Stimulated activated CD8-positive, alpha-beta memory T cell treated with anti-CD3 and anti-CD28 coated beads, Interleukin-12 subunit alpha, Interleukin-12 subunit beta, amount 100 ng/mL, for 4 hours (primary cell): ENCODE measurements at places on chromosomes 1 and 21.

DNA sequence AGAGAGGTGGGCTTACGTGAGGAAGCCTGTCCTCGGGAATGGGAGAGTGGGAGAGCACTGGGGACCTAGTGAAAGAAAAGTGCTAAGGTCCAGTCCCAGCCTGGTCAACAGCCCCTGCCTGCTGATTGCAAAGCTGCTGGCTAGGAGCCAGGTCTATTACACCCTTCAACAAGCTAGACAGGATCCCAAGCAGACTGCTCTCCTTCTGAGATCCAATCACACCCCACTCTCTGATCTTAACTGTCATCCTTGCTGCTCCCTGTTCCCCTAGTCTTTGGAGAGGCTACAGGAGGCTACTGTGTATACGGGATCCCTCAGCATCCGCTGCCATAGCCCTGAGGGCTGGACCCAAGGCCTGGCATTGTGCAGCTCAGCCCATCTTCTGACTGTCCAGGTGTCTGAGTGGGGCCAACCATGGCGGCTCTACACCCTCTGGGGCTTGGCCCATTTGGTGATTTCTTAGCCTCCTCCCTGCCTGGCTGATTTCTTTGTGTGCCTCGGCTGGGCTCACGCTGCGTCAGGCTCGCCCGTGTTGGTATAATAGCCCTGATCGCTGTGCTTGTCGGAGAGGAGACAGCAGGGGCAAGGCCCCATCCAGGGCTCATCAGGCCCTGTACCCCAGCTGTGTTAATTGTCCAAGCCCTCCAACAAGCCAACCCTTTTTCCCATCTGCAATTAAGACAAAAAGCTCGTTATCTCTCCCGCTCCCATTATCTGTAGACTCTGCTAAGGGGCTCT lies 43.9 kb downstream of the NAV1 start:
- DNase-seq: no peak

GRCh38 chr21:15446223-15446622 lies 283.6 kb upstream of the USP25 start:
- no peak for DNase-seq

DNA sequence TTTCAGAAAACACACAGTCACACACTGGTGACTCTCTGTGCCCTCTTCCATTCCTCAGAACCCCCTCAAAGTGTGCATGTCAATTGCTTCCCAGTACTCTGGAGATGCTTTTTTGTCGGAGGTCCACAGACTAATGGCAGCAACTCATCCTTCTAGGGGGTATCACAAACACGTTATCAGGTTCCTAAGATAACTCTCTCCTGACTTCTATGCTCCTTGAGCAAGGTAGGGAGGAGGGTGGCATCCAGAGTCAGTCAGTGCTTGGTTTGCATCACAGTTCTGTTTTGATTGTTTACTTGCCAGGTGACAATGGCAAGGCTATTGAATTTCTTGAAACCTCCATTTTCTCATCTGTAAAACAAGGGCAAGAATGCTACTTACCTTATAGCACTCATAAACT lies 39.4 kb upstream of the DYNLT5 start:
- DNase-seq: no peak

DNA sequence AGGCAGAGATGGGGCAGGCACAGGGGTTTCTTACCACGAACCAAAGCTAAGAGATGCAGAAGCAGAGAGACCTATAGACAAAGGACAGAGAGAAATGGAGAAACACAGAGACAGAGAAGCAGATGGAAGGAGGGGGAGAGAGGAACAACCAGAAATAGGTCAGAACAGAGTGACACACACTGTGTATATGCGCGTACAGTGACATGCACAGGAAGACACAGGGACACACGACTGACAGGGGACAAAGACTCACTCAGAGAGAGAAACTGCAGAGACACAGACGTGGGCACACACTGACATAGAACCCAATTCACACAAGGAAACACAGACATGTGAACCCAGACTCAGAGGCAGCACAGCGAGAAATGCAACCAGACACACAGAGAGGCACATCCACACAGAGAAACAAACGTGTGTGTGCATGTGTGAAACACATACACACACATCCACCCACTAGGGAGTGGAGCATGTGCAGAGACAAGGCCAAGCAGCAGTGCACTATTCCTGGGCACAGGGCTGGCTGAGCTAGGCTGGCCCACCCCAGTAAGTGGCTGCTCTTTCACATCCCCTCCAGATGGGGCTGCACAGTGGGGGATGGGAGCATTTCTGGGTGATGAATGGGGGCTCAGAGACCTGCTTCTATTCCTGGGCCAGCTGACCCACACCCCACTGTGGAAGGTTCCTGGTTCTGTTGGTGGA lies 123.4 kb upstream of the CSF3R start:
- DNase-seq: no peak

DNA sequence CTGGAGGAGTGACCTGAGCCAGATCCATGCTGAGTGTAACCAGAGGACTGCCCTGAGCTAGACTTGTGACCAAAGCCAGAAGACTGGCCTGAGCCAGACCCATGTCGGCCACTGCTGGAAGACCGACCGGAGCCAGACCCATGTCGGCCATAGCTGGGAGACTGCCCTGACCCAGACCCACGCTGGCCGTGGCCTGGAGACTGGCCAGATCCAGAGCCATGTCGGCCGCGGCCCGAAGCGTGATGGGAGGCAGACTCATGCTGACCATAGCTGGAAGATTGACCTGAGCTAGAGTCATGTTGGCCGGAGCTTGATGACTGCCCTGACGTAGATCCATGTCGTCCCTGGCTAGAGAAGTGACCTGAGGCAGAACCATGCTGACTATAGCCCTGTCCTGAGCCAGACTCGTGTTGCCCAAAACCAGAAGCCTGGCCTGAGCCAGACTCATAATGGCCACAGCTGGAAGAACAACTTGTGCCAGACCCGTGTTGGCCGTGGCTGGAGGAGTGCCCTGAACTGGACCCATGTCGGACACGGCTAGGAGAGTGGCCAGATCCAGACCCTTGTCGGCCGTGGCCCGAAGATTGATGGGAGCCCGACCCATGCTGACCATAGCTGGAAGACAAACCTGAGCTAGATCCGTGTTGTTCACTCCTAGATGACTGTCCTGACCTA lies 5.1 kb downstream of the HRNR start:
- DNase-seq: no peak

DNA sequence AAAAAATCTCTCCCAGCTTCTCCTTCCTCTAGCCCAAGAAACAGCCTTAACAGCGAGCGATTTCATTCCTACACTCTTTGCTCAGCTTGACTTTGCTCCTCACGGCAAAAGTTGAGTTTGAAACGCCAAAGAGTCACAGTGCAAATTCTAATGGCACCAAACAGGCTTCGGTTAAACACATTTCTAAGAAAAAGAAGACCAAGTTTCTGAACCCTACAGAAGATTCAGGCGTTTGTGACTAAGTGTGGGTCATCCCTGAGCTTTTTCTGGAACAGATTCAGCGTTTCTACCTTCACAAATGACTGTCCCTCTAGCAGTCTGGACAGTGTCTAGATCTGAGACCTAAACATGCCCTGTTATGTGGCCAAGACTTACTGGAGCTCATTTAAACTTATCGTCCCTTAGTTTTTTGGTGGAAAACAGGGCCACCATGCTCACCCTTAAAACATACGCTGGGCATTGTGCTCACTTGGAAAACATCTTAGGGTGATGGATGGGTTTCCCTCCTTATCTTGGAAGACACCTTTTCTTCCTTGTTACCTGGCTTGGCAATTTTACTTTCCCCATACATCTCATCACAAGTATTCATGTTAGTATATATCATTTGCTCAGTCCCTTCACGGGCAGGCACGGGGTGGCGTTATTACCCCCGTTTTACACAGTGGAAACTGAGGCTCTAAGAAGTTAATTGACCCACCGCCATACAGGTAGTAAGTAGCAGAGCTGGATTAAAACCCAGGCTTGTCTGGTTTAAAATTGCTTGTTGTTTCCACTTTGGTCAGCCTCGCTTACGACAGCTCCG lies 1.0 kb downstream of the C1orf198 start:
- DNase-seq: no peak

DNA sequence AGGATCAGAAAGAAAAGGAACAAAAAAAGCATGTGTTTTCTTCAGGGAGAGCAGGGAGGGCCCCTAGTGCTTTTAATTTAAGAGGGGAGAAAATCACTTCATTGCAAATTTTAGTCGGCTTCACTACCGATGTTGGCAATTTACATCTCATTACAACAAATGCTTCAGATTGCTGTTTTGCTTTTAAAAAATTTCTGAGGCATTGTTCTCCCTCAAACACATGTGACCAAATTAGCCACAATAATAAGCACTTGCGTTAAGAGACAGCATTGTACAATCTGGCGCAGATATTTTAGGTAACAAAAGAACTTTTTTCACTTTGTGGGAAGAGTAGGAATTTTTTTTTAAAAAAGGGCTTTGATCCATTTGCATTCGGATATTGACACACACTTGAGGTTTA lies 29.8 kb downstream of the BEND5 start:
- no peak for DNase-seq

- DNase-seq: peak; percentile 41
Measured at GRCh38 chr1:165592945-165593823, 37.9 kb upstream of the MGST3 start.
